T-helper 17 cell (primary cell): ENCODE measurements at places on chromosomes 16 and 17. TPM values are rescaled to one million over a fixed set of nuclear protein-coding genes. Genes with fewer than 3 reads are reported as not detected.

GRCh38 chr16:71188956-71189712, 41.4 kb downstream of the HYDIN start:
- no peak for DNase-seq

Gene HBA1
- 0.65 TPM for total RNA-seq

GRCh38 chr17:40841246-40841645, 18.8 kb upstream of the KRT10 start:
- no peak for DNase-seq

DNA sequence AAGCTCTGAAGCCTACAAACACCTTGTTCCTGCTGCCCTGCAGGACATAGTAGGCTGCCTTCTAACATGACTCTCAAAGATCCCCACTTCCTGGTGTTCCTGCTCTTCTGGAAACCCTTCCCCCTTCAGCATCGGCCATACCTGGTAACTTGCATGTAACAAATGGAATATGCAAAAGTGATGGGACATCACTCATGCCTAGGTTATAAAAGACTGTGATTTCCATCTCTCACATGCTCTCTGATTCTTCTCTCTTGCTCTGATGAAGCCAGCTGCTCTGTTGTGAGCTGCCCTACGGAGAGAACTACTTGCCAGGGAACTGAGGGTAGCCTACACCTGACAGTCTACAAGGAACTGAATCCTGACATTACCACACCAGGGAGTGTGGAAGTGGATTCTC, 72.9 kb upstream of the IRX6 start:
- DNase-seq: no peak

DNA sequence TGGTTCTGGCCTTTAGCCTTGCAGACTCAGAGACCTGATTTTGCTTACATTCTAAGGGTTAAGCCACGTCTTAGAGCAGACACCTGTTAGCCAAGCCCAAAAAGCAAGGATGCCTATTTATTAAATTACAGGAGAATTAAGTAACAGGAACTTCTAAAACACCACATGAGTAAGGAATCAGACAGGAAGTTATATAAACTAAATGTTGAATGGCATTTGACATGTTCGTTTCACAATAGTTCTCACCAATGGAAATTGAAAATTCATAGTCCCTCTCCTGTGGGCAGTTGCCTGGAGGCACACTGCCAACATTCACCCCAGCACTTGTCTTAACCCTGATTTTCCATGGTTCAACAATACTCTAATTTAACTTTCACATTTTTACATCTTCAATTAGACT, 9.0 kb downstream of the KRTAP9-7 start:
- DNase-seq: no peak

Gene FDXR
- 4.5 TPM for total RNA-seq

Gene CSH1
- total RNA-seq: 11.3 TPM

Gene GRAP
- total RNA-seq: 26.7 TPM

DNA sequence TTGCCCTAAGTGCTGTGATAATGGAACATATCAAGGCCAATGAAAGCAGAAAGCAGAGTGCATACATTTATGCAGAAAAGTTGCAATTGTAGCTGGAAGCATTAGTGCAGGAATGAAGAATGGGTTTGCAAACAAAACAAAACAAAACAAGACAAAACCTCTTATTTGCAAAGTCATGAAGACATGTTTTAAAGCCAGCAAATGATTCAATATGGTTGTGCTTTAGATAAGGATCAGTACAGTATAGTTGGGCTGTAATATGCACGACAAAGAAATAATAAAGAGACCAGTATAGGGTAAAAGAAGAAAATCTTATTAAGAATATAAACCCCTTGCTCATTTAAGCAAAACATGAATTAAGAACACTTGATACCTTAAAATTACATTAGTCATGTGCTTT, 398.1 kb downstream of the KIF2B start:
- no peak for DNase-seq
